Fibroblast of skin of left quadriceps (primary cell): ENCODE measurements at places on chromosomes 3 and 15.

GRCh38 chr3:113277941-113278598, 66.7 kb downstream of the BOC start:
- DNase-seq: no peak

DNA sequence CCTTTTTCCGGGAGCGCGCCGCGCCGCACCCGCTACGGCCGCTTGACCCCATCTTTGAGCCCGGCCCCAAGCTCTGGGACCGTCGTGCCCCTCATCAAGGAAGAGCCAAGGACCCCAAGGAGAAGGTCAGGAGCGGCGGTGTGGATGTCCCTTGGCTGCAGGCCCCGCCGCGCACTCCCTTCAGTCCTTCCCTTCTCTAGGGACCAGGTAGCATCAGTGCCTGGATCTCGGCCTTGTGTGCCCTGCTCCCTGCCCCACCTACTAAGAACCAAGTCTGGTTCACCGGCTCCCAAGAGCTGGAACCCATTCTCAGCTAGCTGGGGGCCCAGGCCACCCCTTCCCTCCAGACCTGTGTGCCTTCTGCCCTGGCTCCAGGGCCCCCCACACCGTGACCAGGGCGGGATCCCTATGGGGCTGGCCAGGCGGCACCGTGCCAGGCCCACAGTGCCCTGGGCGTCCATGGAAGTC, 69.3 kb upstream of the CGNL1 start:
- no peak for DNase-seq

DNA sequence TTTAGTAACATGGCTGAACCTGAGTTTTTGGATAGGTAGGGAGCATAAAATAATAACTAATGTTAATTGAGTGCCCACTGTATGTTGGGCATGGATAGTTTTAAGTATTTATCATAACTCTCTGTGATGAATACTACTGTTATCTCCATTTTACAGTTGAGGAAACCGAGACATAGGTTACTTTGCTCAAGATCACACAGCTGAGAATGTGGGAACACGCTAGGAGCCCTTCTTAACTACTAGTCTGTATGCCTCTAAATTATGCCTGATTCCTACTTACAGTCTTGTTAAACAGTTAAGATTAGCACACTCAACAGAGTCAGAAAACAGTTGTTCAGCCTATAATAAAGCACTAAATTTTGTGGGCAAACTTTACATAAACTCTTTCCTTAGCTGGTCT, 2.0 kb upstream of the SIAH2 start:
- no peak for DNase-seq

DNA sequence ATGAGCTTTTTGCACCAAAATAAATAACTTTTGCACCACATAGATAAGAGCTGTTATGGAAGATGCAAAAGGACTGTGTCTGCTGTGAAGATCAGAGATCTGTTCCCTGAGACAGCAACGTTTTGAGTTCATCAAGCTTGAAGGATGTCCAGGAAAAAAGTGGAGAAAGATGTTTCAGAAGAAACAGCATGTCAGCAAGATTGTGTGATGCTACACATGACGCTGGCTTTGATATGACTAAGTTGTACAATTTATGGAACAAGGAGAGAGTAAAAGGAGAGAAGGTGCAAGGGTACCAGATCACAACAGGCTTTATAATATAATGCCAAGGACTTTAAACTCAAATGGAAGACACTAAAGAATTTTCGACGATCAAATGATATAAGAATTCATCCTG, 16.6 kb downstream of the TJP1 start:
- no peak for DNase-seq

GRCh38 chr3:165455360-165455759, 259.2 kb upstream of the SLITRK3 start:
- no peak for DNase-seq

- no peak for DNase-seq
Measured at GRCh38 chr3:138547342-138547975, 46.6 kb downstream of the CEP70 start.

- no peak for DNase-seq
Measured at GRCh38 chr15:92954578-92954977, 54.5 kb downstream of the CHD2 start.

GRCh38 chr15:39591896-39592315, 11.0 kb downstream of the THBS1 start:
- peak; percentile 18 for DNase-seq

- DNase-seq: no peak
Measured at GRCh38 chr15:78938658-78939488, 6.0 kb downstream of the CTSH start.

DNA sequence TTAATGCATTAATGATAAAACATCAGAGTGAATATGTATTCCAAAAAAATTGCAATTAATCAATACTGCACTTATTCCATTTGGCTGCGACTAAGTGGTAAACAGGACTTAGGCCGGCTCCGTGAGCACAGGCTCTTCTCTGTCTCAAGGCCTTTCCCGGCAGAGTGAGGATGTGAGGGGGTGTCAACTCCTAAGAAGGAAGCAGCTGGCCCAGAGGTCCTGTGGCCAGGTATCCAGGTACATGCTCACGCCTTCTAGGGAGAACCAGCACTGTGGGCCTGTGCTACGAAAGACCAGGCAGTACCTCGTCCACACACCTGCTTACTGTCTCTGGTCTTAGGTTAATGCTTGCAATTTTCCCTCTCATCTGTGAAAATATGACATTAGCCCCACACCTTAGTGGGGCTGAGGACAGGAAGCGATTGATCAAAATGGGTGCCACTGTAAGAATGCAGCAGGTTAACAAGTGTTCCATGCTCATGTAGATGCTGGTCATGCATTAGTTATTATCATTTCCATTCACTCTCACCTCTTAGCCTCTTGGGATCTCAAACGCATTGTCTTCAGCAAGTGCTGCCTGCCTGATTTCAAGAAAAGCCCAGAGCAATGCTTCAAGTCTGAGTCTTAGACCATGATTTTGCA, 175.3 kb downstream of the ABHD5 start:
- no peak for DNase-seq

- no peak for DNase-seq
Measured at GRCh38 chr3:127779747-127780146, 42.6 kb downstream of the MGLL start.

DNA sequence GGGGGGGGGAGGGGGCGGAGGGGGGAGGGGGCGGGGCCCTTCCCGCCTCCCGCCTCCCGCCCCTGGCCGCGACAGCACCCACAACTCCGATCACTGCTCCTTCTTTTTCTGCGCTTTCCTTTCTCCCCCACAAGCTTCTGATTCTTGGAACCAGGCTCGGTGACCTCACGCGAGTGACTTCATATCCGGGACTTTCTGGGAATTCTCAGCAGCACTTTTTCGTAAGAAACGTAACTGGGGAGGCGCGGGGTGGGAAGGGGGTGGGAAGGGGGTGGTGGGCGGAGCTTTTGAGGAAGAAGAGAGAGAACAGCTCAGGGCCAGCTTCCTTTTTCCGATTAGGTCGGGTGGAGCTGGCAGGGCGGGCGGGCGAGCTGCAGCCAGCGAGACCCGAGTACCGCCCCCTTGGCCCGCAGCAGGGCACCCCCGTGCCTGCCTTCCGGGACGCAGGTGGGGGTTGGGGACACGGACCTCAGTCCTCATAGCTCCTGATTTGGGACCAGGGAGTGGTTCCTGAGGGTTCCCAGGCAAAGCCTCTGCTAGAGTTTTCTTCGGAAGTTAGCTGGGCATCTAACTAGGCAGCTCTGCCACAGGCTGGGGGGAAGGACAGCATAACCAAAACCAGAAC, 14.6 kb downstream of the XIRP1 start:
- peak; percentile 91 for DNase-seq

- no peak for DNase-seq
Measured at GRCh38 chr3:150227839-150228238, 180.3 kb upstream of the TSC22D2 start.

DNA sequence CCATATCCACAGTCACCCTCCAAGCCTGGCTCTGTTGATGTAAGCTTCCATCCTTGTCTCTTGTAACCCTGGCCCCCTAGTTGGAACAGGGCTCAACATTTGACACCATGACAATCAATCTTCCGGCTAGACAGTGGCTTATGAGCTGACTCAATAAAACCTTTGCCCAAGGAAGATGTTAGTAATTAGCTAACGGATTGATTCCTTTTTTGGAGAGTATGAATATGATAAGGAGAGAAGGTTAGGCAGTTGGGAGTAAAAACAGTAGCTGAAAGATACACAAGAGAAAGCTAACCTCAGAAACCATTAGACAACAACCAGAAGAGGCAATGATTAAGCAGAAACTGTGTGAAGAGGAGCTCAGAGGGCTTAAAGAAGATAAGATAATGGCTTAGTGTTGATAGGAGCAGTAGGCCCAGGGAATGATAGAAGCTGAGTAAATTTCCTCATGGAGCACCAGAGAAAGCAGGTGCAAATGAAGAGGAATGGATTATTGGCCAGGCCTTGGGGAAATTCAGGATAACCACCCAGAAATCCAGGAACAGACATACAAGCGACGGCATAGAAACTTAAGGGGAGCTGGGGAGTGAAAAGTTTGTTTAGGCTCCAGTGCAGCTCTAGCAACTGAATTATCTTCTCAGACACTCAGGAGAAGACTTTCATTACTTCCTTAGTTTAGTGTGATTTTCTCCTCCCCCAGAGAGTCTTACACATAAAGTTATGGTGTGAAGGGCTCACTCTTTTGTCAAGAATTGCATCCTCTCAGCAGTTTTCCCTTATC, 7.8 kb upstream of the RFX7 start:
- no peak for DNase-seq

GRCh38 chr15:71874245-71874644, 63.9 kb downstream of the NR2E3 start:
- DNase-seq: no peak

DNA sequence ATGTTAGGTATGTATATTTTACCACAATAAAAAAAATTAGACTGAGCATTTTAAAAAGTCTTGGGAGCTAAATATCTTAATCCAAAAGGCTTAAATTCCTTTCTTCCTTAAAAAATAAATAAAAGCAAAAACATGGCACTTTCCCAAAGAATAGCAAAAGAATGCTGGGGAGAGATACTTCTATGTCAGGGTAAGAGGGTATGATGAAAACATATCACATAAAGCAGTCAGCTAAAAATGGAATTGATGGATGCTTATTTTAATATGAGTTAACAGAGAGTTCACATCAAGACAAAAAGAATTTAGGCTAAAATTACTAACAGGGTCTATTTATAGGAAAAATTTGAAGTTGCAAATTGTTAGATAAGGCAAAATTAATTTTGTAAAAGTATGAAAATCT, 141.0 kb downstream of the MYLK start:
- peak; percentile 62 for DNase-seq

- no peak for DNase-seq
Measured at GRCh38 chr3:7789324-7789723, 712.3 kb upstream of the LMCD1 start.

GRCh38 chr3:195240171-195240701, 30.7 kb downstream of the XXYLT1 start:
- no peak for DNase-seq

DNA sequence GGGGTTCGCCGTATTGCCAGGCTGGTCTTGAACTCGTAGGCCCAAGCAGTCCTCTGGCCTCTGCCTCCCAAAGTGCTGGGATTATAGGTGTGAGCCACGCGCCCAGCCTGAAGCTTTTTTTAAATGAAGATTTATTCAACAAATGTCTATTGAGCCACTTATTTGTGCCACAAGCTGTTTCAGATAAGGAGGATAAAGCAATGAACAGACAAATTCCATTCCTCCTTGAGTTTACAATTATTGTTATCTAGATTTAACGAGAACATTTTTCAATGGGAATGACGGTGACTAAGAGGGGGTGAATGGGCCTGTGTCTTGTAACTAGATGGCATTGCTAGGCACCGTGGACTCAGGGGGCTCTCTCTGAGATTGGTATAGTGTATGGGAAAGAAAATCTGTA, 10.2 kb downstream of the PPARG start:
- DNase-seq: no peak

DNA sequence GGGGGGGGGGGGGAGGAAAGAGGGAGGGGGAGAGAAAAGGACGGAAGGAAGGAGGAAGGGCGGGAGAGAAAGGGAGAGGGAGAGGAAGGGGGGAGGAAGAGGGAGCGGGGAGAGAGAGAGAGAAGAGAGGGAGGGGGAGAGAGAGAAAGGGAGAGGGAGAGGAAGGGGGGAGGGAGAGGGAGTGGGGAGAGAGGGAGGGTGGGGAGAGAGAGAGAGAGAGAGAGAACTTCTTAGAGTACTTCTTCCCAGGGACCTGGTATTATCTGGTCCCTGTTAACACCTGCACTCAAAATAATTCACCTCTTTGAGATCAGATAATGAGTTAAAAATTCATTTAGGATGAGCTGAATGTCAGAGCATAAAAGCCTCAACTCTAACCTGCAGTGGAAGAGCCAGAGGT, 1.1 kb downstream of the SEC13 start:
- DNase-seq: no peak

DNA sequence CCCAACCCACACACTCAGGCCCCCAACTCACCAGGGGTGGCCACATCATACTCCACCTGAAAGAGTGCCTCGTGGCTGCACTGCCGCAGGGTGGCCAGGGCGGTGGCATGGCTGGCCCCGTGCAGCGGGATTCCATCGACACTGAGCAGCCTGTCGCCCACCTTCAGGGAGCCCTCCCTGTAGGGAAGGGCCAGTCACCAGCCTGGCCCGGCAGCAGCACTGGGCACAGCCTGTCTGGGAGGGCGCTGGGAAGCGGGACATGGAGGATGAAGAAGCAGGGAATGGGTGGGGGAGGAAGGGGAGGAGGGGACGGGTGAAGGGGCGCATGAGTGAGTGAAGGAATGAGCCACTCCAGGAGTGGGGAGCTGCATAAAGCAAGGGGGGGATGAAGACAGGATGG, 18.5 kb downstream of the GRIP2 start:
- DNase-seq: no peak

- DNase-seq: no peak
Measured at GRCh38 chr3:107450254-107450893, 72.4 kb upstream of the BBX start.

- no peak for DNase-seq
Measured at GRCh38 chr15:63708126-63708772, 111.1 kb downstream of the FBXL22 start.

GRCh38 chr15:65221697-65222096, 10.4 kb upstream of the CILP start:
- DNase-seq: no peak

DNA sequence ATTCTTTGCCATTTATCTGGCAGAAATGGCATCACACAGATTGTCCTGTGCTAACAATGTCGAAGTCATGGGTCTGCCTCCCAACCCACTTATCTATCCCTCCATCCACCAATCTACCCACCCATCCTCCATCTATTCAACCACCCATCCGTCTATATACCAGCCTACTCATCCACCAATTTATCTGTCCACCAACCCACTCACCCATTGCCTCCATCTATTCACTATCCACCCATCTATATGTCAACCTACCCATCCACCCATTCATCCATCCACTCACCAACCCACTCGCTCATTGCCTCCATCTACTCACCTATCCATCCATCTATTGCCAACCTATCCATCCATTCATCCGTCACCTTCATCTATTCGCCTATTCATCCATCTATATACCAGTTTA, 521.2 kb downstream of the SHQ1 start:
- DNase-seq: no peak
